Mesothelial cell of epicardium (in vitro differentiated cells): ENCODE measurements at places on chromosomes 12 and 14. TPM values are rescaled to one million over a fixed set of nuclear protein-coding genes. Genes with fewer than 3 reads are reported as not detected.

The SLC6A15 gene
- total RNA-seq: 9.6 to 14.5 TPM (median 9.6 TPM) in 3 replicates

The ASCL4 gene
- total RNA-seq: 0.16 TPM in 1 of 3 replicates, not detected in the others

The BDKRB2 gene
- total RNA-seq: 10.1 to 11.5 TPM (median 11.3 TPM) in 3 replicates

The JPH4 gene
- total RNA-seq: 6.4 to 7.4 TPM (median 7.3 TPM) in 3 replicates

The P2RX2 gene
- 7.3 to 8.7 TPM (median 8.6 TPM) in 3 replicates for total RNA-seq

The BMP4 gene
- total RNA-seq: 27.6 to 35.2 TPM (median 34.2 TPM) in 3 replicates

DNA sequence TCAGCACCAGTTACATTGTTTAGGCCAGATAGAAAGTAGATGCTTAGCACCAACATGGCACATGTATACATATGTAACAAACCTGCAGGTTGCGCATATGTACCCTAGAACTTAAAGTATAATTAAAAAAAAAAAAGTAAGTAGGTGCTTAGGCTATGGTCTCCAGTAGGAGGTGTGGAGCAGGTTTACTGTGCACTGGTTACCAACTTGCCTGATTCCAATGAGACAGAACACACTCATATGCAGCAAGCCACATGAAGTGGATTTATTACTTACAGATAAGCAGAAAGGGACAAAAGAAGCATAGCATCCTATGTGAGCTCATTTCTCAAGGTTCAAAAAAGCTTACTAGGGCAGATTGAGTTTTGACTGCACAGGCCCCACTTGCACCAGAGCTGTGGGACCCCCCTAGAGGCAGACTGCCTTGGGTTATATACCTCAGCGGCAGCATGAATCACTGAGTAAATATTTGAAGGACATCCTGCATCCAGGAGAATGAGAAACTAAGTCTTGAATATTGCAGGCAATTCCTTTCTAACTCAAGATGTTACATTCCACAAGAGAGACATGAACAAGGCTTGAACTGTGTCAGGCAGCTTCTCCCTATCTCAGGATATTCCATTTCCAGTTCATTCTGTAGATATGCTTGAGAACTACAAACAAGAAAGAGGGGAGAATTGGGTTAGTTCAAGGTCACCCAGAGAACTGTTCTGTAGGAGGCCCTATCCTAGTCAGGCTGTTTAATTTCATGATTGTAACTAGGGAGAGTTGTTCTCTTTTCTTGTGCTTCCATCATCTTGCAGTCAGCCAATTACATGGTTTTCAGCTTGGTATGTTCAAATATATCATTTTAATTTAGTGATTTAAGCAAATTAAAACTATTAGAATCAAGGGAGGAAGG is 30.1 kb downstream of the LRFN5 start:
- DNase-seq: no peak

GRCh38 chr14:38481952-38482678 is 226.2 kb upstream of the CLEC14A start:
- DNase-seq: no peak

- no peak for DNase-seq
Measured at GRCh38 chr14:100584056-100585031, 2.9 kb downstream of the BEGAIN start.

DNA sequence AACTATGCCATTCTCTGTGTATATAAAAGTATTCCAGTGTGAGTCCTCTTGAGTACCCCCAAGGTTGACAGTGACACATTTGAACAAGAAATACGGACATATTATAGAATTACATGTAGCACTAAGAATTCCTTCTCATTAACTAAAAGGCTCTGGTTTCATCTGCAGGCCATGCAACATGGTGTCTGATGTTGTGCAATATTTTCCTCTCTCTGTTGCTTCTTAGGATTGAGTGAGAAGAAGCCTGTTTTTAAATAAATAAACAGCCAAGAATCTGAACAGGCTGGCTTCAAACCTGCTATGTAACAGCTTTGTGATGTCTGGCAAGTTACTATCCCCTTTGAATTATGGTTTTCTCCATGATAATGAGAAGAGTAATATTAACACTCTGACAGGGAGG is 22.2 kb upstream of the CCER1 start:
- no peak for DNase-seq

DNA sequence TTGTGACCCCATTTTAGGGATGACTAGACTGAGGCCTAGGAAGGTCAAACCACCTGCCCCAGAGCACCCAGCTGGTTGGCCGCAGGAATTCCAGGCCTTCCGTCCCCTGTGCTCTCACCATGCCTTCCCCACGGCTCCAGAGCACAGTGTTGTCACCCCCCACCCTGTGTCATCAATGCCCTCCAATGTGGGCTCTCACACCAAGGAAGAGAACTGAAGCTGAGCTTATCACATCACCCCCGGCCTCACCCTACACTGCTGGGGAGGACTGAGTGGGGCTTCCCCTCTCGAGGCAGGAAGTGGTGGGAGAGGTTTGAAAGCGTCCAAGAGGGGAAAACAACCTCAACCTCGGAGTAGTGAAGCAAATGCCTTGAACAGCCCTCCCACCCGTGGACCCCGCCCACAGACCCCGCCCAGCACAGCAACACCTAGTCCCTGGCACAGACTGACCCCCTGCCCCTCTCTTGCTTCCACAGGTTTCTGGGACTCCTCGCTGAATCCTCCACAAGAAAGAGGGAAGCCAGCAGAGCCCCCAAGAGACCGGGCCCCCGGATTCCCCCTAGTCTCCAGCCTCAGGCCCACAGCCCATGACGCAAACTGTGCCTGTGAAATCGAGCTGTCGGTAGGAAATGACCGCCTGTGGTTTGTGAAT is 97.2 kb downstream of the LGMN start:
- no peak for DNase-seq

GRCh38 chr12:39393179-39393578 is 49.7 kb downstream of the KIF21A start:
- no peak for DNase-seq

- no peak for DNase-seq
Measured at GRCh38 chr14:104787736-104788135, 7.8 kb downstream of the AKT1 start.

GRCh38 chr14:34498684-34499412 is 36.8 kb upstream of the SPTSSA start:
- DNase-seq: no peak

DNA sequence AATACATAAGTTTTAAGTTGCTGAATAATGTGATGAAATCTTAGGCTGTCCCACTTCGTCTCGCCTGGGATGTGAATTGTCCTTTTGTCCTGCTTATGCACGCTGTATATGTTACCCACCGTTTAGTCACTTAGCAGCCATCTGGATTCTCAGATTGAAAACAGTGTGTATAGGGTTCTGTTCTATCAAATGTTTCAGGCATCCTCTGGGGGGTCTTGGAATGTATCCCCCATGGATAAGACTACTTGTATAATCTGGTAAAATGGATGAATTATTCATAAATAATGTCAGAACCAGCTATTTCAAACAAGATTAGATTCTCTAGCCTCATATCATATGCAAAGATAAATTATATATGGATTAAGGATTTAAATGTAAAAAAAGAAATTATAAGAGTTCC is 29.4 kb downstream of the NOPCHAP1 start:
- no peak for DNase-seq

- no peak for DNase-seq
Measured at GRCh38 chr14:28690029-28690692, 76.4 kb upstream of the FOXG1 start.

- no peak for DNase-seq
Measured at GRCh38 chr14:67738740-67739504, 37.2 kb downstream of the RDH12 start.

- DNase-seq: no peak
Measured at GRCh38 chr12:22860926-22861325, 236.0 kb downstream of the ETNK1 start.

DNA sequence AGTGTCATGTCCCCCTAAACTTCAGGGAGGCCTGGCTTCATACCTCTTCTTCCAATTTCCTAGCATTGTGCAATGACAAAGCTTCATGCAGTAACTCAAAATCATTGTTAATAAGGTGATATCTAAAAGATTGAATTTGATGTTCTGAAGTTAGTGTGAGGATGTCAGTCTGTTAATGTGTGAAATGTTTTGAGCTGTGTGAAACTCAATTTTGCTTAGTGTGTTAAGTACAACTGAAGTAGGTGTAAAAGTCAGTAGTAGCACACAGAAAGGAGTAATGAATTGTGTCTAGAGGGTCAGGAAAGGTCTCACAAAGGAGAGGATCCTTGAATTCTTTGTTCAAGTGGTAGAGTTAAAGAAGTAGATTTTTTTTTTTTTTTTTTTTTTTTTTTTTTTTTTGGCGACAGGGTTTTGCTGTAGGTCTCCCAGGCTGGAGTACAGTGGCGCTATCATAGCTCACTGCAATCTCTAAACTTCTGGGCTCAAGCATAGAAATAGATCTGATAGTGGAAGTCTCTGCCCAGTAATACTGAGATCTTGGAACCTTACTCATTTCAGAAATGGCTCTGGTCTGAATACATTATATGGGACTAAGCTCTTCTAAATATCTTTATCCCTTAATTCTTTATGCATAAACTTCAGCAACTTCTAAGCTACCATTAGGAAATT is 63.9 kb downstream of the FUT8 start:
- DNase-seq: no peak

GRCh38 chr14:97336179-97336578 is 539.0 kb downstream of the VRK1 start:
- no peak for DNase-seq

DNA sequence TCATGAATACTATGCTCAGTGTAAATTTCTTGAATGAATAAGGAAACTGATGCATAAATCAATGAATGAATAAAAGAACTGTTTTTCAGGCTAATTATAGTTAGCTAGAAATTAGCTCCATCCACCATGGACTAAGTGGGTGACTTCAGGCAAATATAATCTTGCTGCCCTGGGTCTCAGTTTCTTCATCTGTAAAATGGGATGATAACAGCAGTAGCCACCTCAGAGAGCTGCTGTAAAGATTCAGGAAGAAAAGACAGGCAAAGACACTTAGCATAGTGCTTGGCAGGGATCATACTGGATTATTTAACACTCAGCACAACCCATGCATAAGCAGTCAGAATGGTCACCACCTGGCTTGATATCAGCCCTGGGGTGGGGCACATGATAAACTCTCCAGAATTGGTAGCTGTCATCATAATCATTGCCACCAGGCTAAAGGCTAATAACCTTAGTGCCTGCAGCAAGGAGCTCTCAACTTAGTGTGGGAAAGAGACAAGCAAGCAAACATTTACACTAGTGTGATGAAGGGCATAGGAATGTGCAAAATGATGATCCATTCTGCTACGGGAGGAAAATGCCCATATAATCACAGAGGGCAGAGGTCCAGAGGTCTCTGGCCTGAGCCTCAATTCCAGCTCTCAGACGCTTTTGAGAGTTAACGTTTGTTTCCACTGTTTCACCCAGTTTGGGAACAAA is 234.7 kb upstream of the TBX3 start:
- DNase-seq: no peak

- no peak for DNase-seq
Measured at GRCh38 chr12:49244176-49244575, 20.7 kb upstream of the TUBA1C start.

GRCh38 chr12:14621826-14622225 is 54.1 kb upstream of the PLBD1 start:
- DNase-seq: no peak

DNA sequence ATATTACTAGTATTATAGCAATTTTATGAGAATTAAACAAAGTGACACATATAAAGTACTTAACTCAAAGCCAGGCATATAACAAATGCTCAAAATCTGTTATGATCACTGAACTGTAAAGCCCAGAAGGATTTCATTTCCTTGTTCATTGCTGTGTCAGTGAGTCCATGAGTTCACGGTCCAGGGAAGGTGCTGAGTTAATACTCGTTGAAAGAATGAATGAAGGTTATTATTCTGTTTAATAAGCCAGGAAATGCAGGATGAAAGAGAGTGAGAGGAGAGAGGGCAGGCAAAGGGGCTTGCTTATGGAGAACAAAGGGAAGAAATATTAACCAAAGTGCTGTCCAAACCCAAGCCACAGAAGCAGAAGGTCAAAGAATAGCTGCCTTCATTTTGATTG is 40.2 kb upstream of the NT5DC3 start:
- DNase-seq: no peak

DNA sequence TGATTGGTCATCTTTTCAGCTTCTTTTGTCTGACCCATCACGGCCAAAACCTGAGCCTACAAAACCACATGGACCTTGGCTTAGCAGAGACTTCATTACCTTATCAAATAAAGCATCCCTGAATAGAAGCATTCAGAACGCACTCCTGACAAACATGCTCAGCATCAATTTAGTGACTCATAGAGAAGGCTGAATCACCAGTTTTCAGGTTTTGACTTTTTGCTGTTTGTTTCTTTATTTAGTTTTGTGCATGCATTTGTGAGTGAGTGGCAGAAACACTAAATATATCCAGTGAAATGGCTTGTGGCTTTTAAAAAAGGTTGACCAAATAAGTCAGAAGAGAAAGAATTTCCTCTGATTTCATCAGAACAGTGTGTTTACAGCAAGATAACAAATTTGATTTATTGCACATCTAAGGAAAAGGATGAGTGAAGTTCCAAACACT is 19.0 kb upstream of the OVCH1 start:
- no peak for DNase-seq

DNA sequence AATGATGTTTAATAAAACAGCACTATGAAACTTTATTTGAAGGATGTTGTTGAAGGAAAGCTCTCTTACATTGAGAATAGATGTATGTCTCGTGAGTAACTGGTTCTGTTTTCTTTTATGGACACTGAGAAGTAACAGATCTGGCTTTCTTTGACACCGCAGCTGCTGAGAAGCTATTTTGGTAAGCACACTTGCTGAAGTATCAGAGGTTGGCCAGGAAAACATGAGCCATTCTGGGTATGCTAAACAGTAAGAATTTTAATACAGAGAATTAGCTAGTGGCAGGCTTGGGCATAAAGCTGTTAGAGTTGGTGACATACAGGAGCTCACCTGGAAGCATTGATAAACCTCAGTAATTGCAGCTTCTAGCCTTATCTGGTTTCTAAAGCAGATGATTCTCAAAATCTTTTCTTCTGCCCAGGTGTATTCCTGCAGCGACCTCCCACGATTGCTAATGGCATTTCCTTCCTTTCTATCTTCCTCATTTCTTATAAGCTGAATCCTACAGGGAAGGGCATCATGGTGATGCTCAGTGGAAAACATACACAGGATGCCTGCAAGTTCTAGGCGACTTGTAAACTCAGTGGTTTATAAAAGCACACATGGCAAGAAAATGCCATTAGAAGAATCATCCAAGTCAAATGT is 291.6 kb upstream of the SLC16A7 start:
- DNase-seq: no peak

GRCh38 chr12:111409780-111410430 is 4.2 kb downstream of the SH2B3 start:
- no peak for DNase-seq

- DNase-seq: no peak
Measured at GRCh38 chr14:37114002-37114401, 58.4 kb downstream of the SLC25A21 start.

GRCh38 chr12:92654929-92655328 is 47.9 kb upstream of the PLEKHG7 start:
- no peak for DNase-seq

DNA sequence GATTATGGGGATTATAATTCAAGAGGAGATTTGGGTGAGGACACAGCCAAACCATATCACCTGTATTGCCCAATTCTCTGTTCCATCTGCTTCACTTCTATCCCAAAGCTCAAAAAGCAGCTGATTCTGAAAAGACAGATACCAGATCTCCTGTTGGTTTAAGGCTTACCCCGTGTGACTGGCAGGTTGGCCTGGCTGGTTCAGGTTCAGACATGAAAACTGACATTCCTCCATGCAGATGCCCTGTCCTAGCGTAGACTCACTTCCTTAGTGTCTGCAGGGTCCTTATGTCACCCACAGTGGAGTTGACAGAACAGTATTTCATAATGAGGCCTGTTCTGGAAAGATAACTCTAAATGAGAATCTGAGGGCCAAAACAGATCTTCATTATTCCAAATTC is 61.1 kb upstream of the FLRT2 start:
- DNase-seq: no peak
